ENCODE measurements at places on chromosomes 6 and 20.
A peak's percentile ranks its signal among the peaks of the same experiment; 100 is the strongest.

- no peak for DNase-seq
Measured at GRCh38 chr6:46645265-46645664, 7.4 kb downstream of the CYP39A1 start.

DNA sequence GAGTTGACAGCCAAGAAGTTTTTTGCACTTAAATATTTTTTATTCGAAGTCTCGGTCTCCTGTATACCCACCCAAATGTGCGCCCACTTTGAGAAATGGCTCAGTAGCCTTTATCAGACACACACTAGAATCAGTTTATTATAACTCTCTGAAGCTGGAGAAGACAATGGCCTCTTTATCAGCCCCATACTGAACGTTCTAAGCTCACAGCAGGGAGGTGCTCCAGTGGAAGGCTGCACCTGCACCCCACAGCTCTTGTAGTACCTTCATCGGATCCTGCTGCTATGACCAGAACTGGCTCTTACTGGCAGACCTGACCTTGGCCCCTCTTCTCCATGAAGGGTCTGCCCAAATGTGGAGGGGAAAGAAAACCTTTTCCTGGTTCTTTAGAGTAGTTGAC is 165.0 kb upstream of the SCGN start:
- DNase-seq = no peak

DNA sequence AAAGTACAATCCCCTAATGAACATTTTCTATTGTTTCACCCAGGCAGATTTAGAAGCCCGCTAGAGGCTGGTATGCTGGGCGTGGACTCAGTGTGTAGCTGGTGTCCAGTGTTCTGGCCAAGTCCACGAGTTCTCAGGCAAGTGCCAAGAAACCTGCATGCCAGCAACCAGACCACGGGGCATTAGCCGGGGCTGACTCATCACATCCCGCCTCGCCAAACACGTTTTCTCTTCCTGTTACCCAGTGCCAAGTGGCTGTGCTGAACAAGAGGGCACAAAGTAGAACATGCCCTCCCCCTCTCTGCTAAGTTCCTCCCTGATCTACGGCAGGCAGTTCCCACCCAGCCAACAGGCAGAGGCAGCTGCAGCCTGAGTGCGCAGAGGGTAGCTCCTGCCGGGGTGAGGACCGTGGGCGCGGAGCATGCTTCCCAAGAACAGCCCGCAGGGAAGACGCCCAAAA is 29.6 kb downstream of the RAMACL start:
- peak; percentile 10 for DNase-seq

- no peak for DNase-seq
Measured at GRCh38 chr20:36924167-36925045, 27.1 kb downstream of the SAMHD1 start.

GRCh38 chr20:37223053-37223452 is 38.6 kb downstream of the GHRH start:
- peak; percentile 16 for DNase-seq

- DNase-seq = no peak
Measured at GRCh38 chr6:159170999-159171712, 2.0 kb downstream of the FNDC1 start.

GRCh38 chr20:1154691-1155090 is 30.1 kb downstream of the TMEM74B start:
- DNase-seq = no peak

- DNase-seq = no peak
Measured at GRCh38 chr6:158607411-158608170, 37.0 kb downstream of the DYNLT1 start.

DNA sequence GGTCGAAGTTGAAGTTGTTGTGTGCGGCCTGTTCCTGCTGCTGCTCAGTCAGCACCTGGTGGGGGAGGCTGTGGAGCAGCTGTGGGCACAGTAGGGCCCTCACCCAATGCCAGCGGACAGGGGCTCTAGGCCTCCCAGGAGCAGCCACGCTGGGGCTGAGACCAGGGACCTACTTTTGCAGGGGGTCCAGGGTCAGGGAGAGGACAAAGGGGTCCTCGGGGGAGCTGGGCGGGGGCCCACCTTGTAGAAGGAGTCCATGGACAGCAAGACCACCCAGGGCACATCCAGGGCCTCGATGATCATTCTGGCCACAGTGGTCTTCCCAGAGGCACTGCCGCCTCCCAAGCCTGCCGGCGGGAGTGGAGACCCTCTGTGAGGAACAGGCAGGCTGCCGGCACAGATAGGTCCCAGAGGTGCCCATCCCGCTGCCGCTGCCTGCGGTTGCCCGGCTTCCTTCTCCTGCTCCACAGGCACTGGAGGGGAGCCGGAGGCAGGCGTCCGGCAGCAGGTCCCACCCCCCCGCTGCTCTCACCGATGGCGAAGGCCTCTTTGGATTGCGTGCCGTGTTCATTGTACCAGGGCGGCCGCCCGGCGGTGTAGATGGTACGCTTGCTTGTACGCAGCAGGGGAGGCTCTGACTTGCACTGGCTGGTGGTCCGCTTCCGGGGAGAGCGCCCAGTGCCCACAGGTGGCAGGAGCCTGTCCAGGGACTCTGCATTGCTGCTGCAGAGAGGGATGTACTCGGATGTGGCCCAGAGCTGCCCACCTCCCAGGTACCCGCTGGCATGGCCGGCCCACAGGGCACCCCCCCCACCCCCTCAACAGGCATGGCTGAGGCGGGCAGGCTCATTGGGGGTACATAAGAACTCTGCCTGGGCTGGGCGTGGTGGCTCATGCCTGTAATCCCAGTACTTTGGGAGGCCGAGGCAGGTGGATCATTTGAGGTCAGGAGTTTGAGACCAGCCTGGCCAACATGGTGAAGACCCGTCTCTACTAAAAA is 10.0 kb downstream of the UCKL1 start:
- no peak for DNase-seq

DNA sequence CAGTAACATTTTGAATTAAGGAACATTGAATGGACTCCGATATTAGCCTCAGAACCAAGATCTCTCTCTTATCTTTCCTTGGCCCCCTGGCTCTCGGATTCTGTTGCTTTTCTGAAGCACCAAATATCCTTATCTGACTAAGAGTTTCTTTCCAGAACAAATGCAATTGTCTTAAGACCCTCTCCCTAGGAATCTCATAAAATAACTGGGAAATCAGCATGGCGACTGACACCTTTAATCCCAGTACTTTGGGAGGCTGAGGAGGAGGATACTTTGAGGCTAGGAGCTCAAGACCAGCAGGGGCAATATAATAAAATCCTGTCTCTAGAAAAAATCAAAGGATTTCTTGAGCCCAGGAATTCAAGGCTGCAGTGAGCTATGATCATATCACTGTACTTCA is 984.5 kb downstream of the HACE1 start:
- no peak for DNase-seq

- no peak for DNase-seq
Measured at GRCh38 chr6:125584468-125584939, 164.9 kb upstream of the HEY2 start.

DNA sequence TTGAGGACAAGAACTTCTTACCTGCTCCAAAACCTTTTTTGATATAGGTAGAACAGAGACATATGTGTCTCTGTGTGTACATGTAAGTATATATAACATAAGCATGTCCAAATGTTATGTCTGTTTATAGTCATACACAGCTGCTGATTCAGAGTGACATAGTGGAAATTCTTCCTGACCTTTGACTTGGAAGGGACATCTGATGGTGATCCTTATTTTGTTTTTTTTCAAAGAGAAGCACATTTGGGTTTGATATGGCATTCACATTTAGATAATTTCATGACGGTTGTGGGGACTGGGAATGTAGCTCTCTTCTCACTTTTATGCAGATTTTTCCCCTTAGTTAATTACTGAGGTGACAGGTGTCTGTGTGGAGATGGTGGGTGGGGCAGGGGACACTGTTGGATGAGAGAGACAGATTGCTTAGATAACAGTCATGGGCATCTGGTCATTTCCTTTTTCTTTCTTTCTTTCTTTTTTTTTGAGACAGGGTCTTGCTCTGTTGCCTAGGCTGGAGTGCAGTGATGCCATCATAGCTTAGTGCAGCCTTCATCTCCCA is 39.0 kb downstream of the FARS2 start:
- DNase-seq = no peak

DNA sequence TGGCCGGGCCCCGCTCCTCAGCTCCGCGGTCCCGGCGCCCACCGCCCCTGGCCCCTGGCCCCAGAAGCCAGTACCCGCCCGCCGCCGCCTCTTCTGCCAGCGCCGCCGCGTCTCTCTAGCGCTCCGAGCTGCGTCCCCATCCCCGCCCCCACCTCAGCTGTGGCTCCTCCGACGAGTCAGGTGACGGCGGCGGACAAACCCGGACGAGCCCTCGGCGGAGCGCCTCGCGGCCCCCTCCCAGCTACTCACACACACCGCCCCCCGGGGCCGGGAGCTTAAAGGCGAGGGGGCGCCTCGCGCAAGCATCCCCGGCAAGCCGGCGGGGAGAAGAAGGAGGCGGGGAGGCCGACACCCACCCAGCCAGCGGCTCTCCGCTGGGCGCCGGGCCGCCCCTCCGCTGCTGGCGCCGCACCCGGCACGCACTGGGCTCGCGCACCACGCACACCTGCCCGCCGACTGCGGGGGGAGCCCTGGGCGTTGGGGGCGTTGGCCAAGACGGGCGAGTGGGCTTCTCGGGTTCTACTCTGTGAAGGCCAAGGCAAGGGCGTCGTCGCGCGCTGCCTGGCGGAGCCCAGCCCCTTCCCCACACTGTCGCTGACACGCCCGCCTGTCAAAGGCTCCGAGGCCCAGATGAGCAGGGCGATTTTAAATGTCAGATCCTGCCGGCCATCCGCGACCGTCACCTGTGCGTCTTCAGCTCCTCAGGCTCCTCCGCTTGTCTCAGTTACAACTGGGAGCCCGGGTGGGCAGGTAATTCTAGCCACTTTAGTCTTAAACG is at the start of gene SNAP91:
Gene SNAP91 (minus strand): TSS at position 132 of the 778 bp plus-strand sequence. CDS start 1,174 bp downstream, outside the sequence.
- no peak for DNase-seq

- no peak for DNase-seq
Measured at GRCh38 chr20:2125474-2126112, 24.0 kb downstream of the STK35 start.

DNA sequence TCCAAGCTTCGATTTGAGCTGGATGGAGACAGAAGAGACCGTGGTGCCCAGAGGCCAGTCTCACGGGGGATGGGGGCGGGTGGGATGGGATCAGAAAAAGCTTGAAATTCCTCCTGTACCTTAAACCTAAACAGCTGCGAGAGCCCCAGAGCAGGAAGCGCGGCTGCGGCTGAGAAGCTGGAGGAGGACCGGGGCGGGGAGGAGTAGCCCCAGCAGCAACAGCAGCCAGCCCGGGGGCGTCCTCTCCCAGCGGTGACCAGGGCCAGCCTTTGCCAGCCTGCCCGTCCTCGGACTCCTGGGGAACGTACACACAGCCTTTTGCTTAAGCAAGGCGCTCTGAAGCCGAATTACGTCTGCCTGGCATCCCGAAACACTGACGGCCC is 17.4 kb upstream of the PRDM13 start:
- DNase-seq = no peak
